ENCODE measurements at places on chromosomes 2 and 18.
A peak's percentile ranks its signal among the peaks of the same experiment; 100 is the strongest.

GRCh38 chr18:52054324-52054723 is 285.7 kb upstream of the DCC start:
- no peak for DNase-seq

DNA sequence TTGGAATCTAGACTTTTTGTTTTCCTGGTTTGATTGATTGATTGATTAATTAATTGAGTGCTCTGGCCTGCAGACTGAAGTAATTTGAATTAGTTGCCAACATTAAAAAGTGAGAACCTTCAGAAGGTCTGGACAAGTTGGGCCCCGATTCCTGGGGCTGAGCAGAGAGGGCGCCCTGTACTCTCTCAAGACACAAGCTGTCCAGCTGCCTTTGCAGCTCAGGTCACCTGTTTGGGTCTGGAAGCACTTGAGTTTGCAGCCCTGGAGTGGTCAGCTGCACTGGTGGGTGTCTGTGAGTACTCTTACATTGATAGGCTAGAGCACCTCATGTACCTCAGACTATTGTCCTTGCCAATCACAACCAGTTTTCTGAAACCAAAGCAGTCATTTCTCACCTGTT is 22.7 kb upstream of the CELF4 start:
- DNase-seq, result no peak

GRCh38 chr2:57720728-57721627 is 325.6 kb upstream of the VRK2 start:
- DNase-seq, result peak; percentile 33

DNA sequence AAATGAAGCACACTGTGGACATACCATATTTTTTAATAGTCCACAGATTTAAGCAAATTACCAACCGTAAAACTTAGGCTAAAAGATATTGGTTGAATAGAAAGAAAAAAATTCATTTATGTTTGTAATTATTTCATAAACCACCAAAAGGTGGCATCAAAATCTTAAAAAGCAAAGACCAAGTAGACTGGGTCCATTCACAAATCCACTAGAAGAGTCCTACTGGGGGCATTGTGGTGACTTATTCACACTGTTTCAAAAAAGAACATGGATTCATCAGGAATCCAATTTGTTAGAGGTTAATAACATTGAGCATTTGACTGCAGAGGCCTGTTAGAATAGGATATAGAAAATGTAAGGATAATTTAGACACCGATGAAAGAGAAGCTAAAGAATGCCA is 194.9 kb upstream of the KYNU start:
- no peak for DNase-seq

DNA sequence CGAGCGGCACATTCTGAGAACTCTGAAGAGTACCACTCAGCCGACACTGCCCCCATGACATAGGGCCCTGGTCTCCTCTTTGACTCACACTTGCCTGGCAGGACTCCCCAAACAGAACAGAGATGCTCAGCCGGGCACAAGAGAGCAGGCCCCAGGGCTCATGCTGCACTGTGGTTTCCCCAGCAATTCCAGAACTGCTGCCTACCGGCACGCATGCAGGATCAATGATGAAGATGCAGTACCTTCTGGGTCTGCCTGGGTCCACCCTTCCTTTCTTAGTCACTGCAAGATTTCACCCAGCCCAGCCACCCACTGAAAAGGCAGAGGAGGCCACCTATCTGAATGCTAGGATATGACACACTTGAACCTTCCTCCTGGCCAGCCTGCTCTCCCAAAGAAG is 49.4 kb downstream of the BCL11A start:
- DNase-seq, result no peak

GRCh38 chr2:50448556-50448955 is 583.4 kb downstream of the NRXN1 start:
- DNase-seq, result no peak

DNA sequence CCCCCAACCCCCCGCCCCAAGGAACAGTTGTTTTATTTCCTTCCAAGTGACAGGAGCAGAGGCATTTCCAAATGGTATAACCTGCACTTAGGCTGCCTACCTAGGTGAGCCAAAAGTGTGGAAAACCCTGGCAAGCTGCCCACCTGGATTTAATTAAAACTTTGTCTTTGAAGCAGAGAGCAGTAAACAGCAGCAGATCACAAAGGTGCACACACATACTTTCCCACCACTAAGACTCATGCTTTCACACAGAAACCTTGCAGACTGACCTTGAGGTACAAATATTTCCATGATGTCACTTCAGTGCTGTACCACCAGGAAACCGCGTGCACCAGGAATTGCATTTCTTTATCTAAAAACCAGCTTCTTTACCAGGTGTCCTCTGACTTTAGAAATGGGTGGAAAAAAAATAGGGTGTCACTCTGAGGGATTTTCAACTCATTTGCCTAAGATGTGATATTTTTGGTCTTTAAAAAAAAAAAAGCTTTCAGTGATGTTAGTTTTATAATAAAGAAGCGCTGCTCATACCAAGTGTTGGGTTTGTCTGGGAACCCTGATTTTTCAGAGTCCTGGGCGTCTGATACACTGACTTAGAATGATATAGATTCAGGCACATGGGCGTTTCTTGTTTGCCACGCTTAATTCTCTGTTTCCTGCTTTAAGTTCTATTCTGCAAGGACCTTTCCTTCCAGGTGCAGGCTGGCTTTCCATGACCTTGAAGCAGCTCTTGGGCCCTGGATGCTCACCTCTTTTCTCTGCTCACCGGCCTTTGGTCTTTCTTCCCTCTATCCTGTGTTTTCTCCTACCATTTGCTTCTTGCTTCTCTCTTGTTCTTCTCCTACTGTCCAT is 70.7 kb upstream of the BCL2L11 start:
- DNase-seq, result no peak

Measured in CD4-positive, alpha-beta T cell treated with Interleukin-4 for 4 hours (primary cell).